Renal cortical epithelial cell (primary cell): ENCODE measurements at places on chromosomes 4 and X. TPM values are rescaled to one million over a fixed set of nuclear protein-coding genes. Genes with fewer than 3 reads are reported as not detected.

NSG1 gene
- 0.69 and 1.0 TPM in 2 replicates for total RNA-seq

PNCK gene
- total RNA-seq: 0.75 TPM in 1 of 2 replicates, not detected in the other

CTAG1A gene
- total RNA-seq: not detected in 2 replicates

MAGIX gene
- total RNA-seq: 5.3 and 8.5 TPM in 2 replicates

HDAC6 gene
- total RNA-seq: 36.3 and 54.4 TPM in 2 replicates

SSX2B gene
- not detected in 2 replicates for total RNA-seq

NOX1 gene
- total RNA-seq: not detected in 2 replicates

PPEF2 gene
- not detected in 2 replicates for total RNA-seq

NAP1L3 gene
- 1.2 and 3.1 TPM in 2 replicates for total RNA-seq

CXCL10 gene
- 0.30 and 0.35 TPM in 2 replicates for total RNA-seq

NUDT9 gene
- total RNA-seq: 16.3 and 44.1 TPM in 2 replicates

ESX1 gene
- not detected in 2 replicates for total RNA-seq

LNX1 gene
- 1.7 and 6.4 TPM in 2 replicates for total RNA-seq

SRPX2 gene
- 20.7 and 29.7 TPM in 2 replicates for total RNA-seq

DNA sequence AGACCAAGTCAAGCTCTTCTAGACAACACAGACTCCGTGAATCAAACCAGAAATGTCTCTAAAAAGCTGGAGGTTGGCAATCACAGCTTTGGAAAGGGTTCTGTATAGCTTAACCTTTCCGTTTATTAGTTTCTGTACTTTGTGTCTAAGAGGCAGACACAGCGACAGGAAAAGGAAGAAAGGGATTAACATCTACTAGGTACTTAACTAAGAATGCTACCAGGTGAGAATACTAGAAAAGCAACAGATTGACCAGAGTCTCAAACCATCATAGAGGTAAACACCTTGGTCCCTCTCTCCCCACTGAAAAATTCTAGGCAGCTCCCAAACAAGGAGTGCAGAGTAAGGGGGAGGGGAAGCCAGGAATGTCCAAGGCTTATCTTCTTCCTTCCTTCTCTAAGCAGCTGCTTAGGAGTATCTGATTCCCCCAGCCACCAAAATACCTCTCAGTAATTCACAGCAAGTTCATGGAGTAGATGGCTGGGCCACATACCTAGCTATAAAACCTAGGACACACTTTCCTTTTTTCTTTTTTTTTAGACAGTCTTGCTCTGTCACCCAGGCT, 80.8 kb downstream of the APBB2 start:
- DNase-seq: no peak

DNA sequence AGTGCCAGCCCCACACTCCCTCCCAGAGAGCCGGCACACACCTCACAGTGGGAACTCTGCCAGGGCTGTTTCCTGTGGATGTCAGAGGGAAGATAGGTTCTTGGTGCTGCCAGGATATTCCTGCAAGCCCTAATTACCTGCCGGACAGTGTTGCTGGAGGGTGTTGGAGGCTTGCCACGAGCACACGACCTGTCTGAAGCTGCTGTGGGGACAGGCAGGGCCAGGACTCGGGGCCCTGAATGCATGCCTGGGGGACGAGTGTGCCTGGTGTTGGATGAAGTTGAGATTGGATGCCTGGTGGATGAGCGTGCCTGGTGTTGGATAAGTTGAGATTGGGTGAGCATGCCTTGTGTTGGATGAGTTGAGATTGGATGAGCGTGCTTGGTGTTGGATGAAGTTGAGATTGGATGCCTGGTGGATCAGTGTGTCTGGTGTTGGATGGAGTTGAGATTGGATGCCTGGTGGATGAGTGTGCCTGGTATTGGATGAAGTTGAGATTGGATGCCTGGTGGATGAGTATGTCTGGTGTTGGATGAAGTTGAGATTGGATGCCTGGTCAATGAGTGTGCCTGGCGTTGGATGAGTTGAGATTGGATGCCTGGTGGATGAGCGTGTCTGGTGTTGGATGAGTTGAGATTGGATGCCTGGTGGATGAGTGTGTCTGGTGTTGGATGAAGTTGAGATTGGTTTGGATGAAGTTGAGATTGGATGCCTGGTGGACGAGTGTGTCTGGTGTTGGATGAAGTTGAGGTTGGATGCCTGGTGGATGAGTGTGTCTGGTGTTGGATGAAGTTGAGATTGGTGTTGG, 23.2 kb upstream of the UVSSA start:
- DNase-seq: peak; percentile 79

DNA sequence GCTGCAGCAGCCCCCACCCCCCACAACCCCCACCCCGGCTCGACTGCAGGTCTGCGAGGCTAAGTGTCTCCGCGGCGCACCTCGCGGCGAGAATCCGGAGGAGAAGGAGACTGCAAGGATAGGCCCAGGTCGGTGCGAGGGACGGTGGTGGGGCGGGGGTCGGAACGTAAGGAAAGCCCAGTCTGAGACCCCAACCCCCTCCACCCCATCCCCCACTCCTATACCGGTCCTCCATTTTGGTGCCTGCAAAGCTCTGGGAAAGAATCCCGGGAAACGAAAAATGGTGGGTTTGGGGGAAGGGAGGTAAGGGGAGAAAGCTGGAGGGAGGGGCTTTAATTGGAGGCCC, 614 bp downstream of the BEX3 start:
- no peak for DNase-seq

DNA sequence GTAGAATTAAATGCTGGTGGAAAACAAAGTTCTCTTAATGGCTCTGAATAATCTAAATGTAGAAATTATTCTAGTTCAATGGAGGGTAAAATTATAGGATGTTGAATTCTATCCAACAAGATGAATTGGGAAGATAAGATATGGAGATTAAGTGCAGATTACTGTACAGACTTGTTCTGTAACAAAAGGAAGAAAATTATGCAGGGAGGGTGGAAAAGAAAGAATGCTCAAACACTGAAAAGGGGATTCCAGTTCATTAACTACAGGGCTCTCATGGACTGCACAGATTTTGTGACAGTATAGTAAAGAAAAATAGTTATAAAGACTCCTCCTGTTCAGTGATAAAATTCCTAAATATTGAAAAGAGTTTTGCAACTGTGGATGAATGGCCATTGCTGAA, 1794.0 kb upstream of the PCDH7 start:
- DNase-seq: no peak

- no peak for DNase-seq
Measured at GRCh38 chr4:161457906-161458305, 705.9 kb downstream of the FSTL5 start.

- DNase-seq: no peak
Measured at GRCh38 chrX:72314881-72315280, 9.2 kb upstream of the CITED1 start.

GRCh38 chrX:37454537-37455285, 105.5 kb downstream of the PRRG1 start:
- DNase-seq: peak; percentile 62

- DNase-seq: no peak
Measured at GRCh38 chr4:151600432-151600831, 160.4 kb downstream of the GATB start.

- DNase-seq: no peak
Measured at GRCh38 chrX:31060016-31060415, 11.8 kb downstream of the FTHL17 start.

DNA sequence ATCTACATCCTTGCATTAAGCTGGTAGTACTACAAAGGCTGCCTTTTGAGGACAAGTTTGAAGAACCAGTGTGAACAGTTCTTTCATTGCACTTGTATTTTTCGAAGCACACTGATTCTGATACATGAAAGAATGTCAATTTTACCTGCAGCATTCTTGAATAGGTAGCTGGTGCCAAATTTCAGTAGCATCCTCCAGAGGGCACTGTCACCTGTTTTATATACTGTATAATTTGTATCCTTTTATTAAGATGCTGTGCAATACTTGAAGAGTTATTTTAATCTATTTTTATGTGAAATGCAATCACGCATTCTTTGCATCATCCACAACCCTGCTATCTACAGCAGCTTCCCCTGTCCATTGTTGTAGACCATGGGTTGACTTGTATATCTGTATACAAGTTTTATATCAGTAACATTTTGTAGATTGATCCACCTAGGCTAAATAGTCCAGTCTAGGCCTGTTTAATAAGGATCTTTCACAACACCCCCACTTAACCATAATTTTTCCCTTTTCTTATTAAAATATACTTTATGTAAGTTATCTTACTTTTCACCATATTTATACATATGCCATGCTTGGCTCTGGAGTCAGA, 325.7 kb downstream of the PCDH7 start:
- DNase-seq: peak; percentile 32

- no peak for DNase-seq
Measured at GRCh38 chr4:153418558-153418957, 47.6 kb upstream of the TMEM131L start.

DNA sequence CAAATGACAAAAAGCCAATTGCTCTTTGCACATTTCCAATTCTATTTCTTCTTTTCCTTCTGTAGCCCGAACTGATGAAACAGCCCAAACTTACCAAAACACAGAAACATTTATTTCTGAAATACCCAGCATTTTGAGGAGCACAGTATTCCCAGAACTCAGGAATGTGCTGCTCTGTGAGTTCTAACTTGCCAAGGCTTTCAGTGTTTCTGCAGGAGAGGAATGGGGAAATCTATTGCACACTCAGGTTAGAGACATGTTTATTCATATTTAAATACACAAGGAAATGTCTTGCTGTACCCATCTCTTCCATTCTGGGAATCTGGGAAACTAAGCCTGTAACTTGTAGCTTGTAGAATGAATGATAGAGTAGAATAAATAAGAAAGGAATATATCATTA, 10.7 kb downstream of the TMPRSS11D start:
- no peak for DNase-seq

GRCh38 chr4:55367084-55367722, 21.2 kb downstream of the SRD5A3 start:
- no peak for DNase-seq

DNA sequence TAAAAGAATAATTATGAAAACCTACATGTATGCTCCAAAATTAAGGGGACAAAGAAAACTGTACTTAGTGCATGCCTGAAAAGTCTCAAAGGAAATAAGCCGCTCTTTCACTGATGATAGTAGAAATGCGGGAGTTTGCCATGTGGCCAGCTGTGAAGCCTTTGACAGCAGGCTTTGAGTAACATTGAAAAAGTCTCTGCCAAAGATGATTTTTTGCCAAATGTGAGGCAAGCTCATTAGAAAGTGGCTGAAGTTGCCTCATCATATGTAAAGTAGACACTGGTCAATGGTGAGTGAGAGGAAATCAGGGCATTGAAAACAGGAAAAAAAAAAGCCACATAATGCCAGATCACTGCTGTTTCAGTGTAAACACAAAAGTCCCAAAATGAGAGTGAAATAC, 2360.1 kb downstream of the PCDH7 start:
- no peak for DNase-seq

DNA sequence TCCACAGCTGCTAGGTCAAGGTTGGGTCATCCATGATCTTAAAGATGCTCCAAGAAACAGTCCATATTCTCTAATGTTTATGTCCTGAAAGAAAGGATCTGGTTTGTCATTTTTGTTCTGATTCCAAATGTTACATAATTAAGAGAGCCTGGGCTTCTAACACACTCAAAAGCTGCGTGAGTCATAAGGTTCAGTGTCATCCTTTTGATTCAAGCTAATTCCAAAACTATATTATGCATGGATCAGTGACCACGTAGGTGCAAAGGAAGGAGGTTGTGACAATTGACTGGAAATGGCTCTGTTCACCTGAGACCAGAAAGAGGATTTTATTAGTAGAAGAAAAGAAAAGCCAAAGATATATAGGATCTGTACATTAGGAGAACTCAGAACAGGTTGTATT, 268.7 kb upstream of the GK2 start:
- no peak for DNase-seq

GRCh38 chr4:81565142-81565870, 93.6 kb upstream of the RASGEF1B start:
- peak; percentile 18 for DNase-seq

- no peak for DNase-seq
Measured at GRCh38 chr4:921830-922331, 10.2 kb downstream of the GAK start.

DNA sequence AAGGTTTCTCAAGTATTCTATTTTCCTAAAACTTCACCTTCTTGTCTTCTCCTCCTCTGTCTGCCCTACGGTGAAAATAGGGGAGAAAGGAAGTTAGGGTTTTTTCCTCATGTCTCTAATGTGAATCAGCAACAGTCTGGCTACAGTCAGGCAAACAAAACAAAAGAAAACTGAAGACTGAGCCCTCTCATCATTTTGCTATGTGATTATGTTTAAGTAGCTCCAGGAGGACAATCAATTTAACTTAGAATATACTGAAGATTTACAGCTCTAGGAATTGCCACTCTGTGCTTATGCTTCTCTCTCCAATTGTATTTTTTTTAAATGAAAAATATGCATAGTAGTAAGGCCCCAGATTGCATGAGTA, 316.2 kb downstream of the GPAT3 start:
- peak; percentile 83 for DNase-seq

- peak; percentile 77 for DNase-seq
Measured at GRCh38 chrX:19846995-19847790, 40.2 kb downstream of the SH3KBP1 start.

GRCh38 chr4:41339812-41340809, 83.4 kb downstream of the UCHL1 start:
- peak; percentile 90 for DNase-seq

GRCh38 chr4:3484057-3484973, 21.2 kb downstream of the DOK7 start:
- DNase-seq: peak; percentile 77

- DNase-seq: no peak
Measured at GRCh38 chrX:153642051-153642654, 4.8 kb upstream of the DUSP9 start.

DNA sequence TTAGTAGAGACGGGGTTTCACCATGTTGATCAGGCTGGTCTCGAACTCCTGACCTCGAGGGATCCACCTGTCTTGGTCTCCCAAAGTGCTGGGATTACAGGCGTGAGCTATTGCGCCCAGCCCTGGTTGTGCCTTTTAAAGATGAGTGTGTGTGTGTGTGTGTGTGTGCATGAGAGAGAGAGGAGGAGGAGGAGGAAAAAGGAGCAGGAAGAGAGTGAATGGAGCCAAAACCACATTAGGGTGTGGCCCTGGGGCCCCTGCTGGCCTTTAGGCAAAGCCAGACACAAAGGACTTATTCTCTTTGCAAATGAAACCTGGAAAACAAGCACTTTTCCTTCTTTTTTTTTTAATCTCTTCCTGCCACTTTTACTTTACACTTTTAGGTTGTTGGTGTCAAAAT, 48.2 kb upstream of the KLF3 start:
- DNase-seq: no peak

DNA sequence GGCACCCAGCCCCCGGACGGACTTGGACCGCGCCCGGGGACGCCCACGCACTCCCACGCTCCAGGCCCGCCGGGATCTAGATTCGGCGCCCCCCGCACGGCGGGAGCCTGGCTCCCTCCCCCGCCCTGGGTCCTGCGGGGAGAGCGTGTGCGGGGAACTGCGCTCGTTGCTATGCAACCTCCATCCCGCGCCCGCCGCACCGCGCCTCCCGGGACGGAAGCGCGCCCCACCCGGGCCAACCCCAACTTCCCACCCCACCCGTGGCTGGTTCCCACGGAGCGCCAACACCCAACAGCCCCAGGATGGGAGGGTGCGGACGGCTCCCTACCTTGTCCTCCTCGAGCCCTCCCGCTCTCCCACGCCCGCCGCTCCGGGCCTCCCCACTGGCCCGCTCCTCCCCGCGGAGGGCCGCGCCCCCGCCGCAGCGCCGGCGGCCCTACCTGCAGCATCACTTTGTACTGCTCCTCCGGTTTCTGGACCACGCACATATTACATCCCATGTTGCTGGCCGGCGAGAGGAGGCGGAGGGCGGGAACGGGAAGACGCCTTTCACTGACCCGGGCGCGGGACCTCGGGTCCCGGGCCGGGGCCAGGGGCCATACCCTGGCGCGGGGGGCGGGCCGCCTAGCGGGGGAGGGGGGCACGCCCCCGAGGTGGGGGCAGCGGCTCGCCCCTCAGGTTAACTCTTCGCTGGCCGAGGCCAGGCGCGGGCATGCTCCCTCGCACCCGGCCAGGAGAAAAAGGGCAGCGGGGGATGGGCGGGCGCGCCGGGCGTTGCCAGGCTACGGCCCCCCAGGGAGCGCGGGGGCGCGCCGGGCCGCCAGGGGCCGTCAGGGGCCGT, at the start of gene PDZD4:
Gene PDZD4, minus strand, starts transcription at position 746 of the 841 bp plus-strand sequence. Its CDS starts 246 bp downstream, at position 500.
- DNase-seq: no peak
